Psoas muscle (tissue), 8 donors: ENCODE measurements at places on chromosomes 6 and 20. TPM values are rescaled to one million over a fixed set of nuclear protein-coding genes. Genes with fewer than 3 reads are reported as not detected.

- DNase-seq, result no peak
Measured at GRCh38 chr6:126722411-126722810, 382.5 kb downstream of the CENPW start.

- no peak for DNase-seq
Measured at GRCh38 chr6:145086197-145086596, 649.1 kb downstream of the EPM2A start.

GRCh38 chr6:9761220-9761619 lies 653.7 kb downstream of the TFAP2A start:
- no peak for DNase-seq

TPD52L1 gene
- 106 TPM for total RNA-seq

RCAN2 gene
- 69.5 TPM for total RNA-seq
